ENCODE measurements at places on chromosomes 12 and 14. TPM values are rescaled to one million over a fixed set of nuclear protein-coding genes. Genes with fewer than 3 reads are reported as not detected.

Gene MMP17
- total RNA-seq: 4.0 TPM

Gene RNASE3
- 16.7 TPM for total RNA-seq

Gene COCH
- 2.2 TPM for total RNA-seq

Gene STXBP6
- total RNA-seq: 0.82 TPM

Gene NCKAP5L
- 29.4 TPM for total RNA-seq

Gene SLC7A7
- total RNA-seq: 165 TPM

Gene SERPINA9
- not detected for total RNA-seq

Gene ERBB3
- total RNA-seq: not detected

Gene CMA1
- not detected for total RNA-seq

Gene IL23A
- total RNA-seq: 2.0 TPM

Gene SIX6
- total RNA-seq: not detected

Gene GDF3
- total RNA-seq: 0.88 TPM

Gene ADGRD1
- total RNA-seq: 5.6 TPM
